H1 (cell line): ENCODE measurements at places on chromosomes 7 and 10. TPM values are rescaled to one million over a fixed set of nuclear protein-coding genes. Genes with fewer than 3 reads are reported as not detected.

CRHR2 gene
- 0.19 and 0.37 TPM in 2 replicates for total RNA-seq

SORCS1 gene
- 4.6 and 4.9 TPM in 2 replicates for total RNA-seq

ERVW-1 gene
- total RNA-seq: not detected in 2 replicates

NOS3 gene
- 4.4 and 4.7 TPM in 2 replicates for total RNA-seq

HYAL4 gene
- total RNA-seq: not detected in 2 replicates

FAM25G gene
- not detected in 2 replicates for total RNA-seq

PRKG1 gene
- total RNA-seq: 15.2 and 16.0 TPM in 2 replicates

ZYX gene
- total RNA-seq: 159 and 174 TPM in 2 replicates

TNRC18 gene
- 8.6 and 9.9 TPM in 2 replicates for total RNA-seq

SUMF2 gene
- 59.2 and 61.9 TPM in 2 replicates for total RNA-seq

TUBAL3 gene
- total RNA-seq: not detected in 2 replicates

- no peaks in the 10 kb centered on the region for H3K4me1 ChIP-seq
- H3K36me3 ChIP-seq: no peaks in the 10 kb centered on the region
- no peak overlapping the region for H3K27ac ChIP-seq
Observed at GRCh38 chr7:84783141-84783778, 403.6 kb downstream of the SEMA3D start.

GRCh38 chr10:70324339-70324861 lies 40.6 kb upstream of the NPFFR1 start:
- H3K36me3 ChIP-seq: no peaks in the 10 kb centered on the region
- no peak overlapping the region for H3K4me3 ChIP-seq
- H3K27ac ChIP-seq: no peak overlapping the region
- no peaks in the 10 kb centered on the region for H3K27me3 ChIP-seq
- H3K4me1 ChIP-seq: peaks cover 17% of the 10 kb centered on the region

DNA sequence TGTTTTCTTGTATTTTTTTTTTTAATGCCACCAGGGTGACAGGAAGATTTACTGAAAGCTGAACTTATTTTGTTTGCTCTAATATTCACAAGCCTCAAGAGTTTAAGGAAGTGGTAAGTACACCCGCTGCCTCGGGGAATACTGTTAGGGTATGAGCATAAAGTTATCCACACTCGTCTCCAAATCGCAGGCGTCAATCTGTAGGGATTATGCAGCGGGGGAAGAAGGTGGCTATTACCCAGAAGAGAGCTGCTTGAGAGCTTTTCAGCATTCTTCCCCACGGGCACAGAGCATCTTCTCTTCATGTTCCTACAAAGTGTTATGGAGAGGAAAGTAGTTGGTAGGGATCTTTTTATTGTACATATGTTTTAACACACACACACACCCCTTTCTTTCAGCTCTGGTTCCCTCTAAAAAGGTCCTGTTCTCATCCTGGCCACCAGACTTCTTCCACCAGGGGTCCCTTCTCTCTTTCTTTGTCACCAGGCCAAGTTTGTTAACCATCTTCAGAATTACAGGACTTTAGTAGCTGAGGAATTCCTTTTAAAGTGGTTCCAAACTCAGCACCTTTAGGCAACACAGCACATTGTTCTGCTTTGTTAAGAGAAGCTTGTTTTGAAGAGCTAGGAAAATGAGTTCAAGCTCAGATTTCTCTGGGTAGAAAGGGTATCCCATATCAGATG lies 411.6 kb upstream of the GALNT17 start:
- no peak overlapping the region for H3K27ac ChIP-seq
- no peak overlapping the region for H3K4me3 ChIP-seq
- H3K36me3 ChIP-seq: no peaks in the 10 kb centered on the region; the same call in 1 of the 2 replicates

DNA sequence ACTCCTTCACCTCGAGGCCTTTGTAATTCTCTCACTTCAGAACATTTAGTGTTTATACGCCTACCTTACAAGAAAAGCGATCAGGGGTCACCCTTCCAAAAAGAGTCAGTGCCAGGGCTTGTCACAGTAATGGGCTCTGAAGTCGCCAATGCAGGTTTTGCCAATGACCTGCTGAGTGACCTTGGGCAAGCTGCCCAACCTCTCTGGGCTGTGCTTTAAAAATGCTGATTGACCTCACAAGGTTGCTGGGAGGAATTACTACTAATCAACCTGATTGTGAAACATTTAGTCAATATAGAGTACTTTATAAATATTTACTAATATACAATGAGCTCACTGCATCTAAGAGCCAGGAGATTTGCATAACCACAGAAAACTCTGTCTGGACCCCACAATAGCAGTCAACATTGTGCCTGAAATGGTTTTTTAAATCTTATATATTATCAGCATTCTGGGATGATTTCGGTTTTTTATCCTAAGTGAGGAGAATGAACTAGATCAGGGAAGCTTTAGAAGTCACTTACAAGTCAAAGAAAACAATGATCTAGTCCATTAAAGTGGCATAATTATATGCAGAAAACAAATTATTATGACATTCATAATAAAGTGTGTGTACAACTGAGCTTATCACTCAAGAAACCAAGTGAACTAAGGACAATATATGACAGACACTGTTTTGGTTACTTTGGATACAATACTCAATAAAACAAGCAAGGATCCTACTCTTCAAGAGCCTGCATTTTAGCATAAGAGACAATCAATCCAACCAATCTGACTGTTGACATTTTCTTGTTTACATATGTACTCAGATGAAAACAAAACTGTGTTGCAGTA lies 290.5 kb downstream of the SORCS1 start:
- no peak for DNase-seq
- no peaks in the 10 kb centered on the region for H3K27me3 ChIP-seq
- no peak overlapping the region for H3K4me3 ChIP-seq
- no peaks in the 10 kb centered on the region for H3K4me1 ChIP-seq
- no peaks in the 10 kb centered on the region for H3K36me3 ChIP-seq

DNA sequence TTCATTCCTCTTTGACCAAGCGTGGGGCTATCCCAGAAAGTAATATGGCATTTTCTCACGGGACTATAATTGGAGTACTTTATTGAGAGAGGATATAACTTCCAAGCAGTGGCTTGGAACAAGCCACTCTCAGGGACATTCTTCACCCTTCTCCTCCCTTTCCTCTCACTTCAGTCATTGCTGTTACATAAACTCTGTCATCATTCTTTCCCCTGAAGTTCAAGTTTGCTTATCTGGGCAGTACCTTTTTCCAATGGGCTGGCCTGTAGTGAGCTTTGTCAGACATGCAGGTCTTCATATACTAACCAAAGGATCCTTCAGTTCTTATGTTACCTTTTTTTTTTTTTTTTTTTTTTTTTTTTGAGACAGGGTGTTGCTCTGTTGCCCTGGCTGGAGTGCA lies 58.7 kb upstream of the KMT2E start:
- H3K36me3 ChIP-seq: no peaks in the 10 kb centered on the region
- H3K27me3 ChIP-seq: no peaks in the 10 kb centered on the region
- no peak overlapping the region for H3K27ac ChIP-seq
- H3K4me3 ChIP-seq: no peak overlapping the region
- no peaks in the 10 kb centered on the region for H3K4me1 ChIP-seq

DNA sequence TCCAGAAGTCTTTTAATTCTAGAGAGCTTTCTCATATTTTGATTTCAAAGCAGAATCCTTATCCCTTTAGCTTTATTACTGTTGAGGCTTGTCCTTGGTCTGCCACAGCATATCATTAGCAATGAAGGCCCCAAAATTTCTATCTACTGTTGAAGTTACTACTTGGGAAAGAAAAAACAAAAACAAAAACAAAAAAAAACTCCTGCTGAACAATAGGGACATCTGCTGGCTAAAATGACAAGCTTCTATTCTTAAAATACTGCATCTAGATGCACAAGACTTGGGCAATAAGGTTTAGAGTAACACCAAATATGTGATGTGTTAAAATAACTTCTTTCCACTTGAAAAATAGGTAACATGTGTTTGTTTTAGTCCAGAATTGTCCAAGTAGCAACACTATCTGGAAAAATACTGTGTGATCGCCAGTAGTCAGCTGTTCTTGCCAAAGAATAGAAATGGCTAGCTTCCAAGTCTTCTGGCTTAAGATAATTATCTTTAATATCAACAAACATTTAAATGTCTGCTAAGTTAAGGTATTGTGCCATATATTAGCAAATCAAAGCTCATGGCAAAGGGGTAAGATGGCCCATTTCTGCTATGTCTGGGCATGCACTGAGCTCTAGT lies 3.8 kb upstream of the DMTF1 start:
- H3K27ac ChIP-seq: no peak overlapping the region
- H3K4me1 ChIP-seq: no peaks in the 10 kb centered on the region; the same call in 1 of the 2 replicates
- no peaks in the 10 kb centered on the region for H3K36me3 ChIP-seq
- H3K27me3 ChIP-seq: no peaks in the 10 kb centered on the region
- H3K4me3 ChIP-seq: no peak overlapping the region

DNA sequence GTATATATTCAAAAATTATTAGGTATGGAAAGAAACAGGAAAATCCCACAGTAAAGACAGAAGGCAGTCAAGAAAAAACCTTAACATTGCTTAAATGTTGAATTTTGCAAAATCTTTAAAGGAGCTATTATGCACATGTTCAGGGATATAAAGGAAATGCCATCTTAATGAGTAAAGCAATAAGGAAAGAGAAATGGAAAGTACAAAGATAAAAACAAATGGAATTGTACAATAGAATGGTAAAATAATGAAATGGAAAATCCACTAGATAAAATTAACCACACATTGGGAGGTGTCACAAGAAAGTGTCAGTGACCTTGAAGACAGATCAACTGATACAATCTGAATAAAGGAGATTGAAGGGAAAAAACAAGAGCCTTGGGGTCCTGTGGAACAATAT lies 82.0 kb downstream of the KIF20B start:
- H3K4me1 ChIP-seq: no peaks in the 10 kb centered on the region
- no peaks in the 10 kb centered on the region for H3K27me3 ChIP-seq
- DNase-seq: no peak
- H3K36me3 ChIP-seq: no peaks in the 10 kb centered on the region; the same call in 1 of the 2 replicates

DNA sequence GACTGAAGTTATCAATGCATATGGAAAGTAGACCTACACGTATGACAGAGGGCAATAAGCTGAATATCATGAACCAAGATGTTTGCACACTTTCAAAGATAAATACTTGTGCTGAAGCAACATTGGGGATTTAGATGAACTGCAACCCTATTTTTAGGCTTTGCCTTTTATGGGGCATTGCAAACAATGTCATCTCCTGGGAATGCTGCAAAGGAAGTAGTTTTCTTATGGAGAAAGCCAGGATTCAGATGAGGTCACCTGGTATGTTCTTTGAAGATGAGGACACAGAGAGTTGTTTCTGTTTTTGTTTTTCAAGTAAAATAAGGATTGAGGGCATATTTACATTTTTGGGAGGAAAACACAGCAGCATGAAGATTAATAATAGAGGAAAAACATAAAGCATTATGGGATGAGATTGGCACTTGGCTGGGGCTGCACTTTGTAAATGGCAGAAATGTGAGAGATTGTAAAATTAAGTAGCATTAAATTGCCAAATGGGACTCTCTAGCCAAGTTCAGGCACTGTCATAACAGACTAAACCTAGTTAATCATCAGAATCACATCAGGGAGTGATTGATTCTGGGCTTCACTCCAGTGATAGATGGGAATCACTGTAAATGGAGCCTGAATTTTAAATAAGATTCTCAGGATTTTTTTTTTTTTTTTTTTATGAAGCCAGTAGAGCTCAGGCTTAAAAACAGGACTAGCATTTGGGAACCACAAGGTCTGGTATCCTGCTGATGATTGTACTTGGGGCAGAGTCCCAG lies 63.1 kb downstream of the MALRD1 start:
- H3K36me3 ChIP-seq: no peaks in the 10 kb centered on the region
- no peak overlapping the region for H3K27ac ChIP-seq
- no peaks in the 10 kb centered on the region for H3K27me3 ChIP-seq
- H3K4me3 ChIP-seq: no peak overlapping the region
- no peaks in the 10 kb centered on the region for H3K4me1 ChIP-seq

DNA sequence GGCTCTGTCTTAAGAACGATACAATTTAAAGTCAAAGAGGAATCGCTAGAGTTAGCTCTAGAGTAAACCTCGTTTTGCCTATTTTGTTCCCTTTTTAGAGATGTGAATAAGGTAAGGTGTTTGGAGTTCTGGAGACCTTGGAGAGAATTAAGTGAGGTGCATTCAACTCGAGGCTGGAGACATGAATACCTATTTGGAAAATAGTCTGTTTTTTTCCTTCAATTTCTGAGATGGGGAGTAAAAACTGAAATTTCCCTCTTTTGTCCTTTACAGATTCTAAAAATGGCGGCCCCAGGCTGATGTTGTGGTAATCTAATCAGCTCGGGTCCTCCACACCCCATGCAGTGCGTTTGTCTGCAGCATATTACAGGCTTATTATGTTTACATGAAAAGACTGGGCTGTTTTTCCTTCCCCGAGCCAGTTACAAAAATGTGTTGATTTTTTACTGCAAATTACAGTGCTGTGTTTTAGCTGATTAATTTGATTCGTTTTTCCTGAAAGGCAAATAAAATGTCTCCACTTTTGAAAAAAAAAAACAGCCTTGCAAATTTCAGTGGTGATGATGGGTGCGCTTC lies 1.5 kb downstream of the KMT2E start:
- peaks cover 1% of the 10 kb centered on the region; the same call in 1 of the 2 replicates for H3K36me3 ChIP-seq
- DNase-seq: no peak
- peak overlapping the region; percentile 79 for H3K27ac ChIP-seq
- H3K4me3 ChIP-seq: peak overlapping the region; percentile 89
- H3K4me1 ChIP-seq: peaks cover 5% of the 10 kb centered on the region; the same call in 1 of the 2 replicates
- H3K27me3 ChIP-seq: no peaks in the 10 kb centered on the region

DNA sequence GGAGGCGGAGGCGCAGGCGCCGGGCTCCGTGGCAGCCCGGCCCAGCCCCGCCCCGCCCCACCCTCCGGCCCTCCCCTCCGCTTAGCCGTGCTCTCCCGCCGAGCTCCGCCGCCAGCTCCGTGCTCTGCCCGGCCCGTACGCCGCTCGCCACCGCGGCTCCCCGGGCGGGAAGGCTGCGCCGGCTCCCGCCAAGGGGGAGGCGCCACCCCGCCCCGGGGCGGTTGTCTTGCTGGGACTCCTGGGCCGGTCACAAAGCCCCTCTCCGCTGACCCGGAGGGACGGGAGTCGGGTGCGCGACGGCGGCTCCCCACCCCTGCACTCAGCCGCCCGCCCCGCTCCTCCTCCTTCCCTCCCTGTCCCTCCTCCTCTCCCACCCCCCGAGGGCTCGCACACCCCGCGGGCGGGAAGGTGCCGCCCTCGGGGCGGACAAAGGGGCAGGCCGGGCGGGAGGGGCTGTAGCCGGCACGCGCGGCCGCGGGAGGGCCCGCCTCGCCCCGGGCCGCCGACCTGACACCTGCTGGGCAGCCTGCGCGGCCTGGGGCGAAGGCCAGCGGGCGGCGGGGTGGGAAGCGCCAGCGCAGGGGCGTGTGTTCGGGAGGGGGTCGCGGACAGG lies 11.5 kb upstream of the SP8 start:
- peaks cover 27% of the 10 kb centered on the region for H3K4me1 ChIP-seq
- H3K27ac ChIP-seq: peak overlapping the region; percentile 23; the same call in 1 of the 2 replicates
- H3K4me3 ChIP-seq: peak overlapping the region; percentile 47
- DNase-seq: peak; percentile 82

- DNase-seq: peak; percentile 25
- H3K4me1 ChIP-seq: no peaks in the 10 kb centered on the region
- no peaks in the 10 kb centered on the region for H3K36me3 ChIP-seq
- H3K27me3 ChIP-seq: no peaks in the 10 kb centered on the region
Observed at GRCh38 chr10:23918839-23919238, 290.1 kb upstream of the KIAA1217 start.

- no peak overlapping the region for H3K27ac ChIP-seq
- DNase-seq: no peak
- no peaks in the 10 kb centered on the region for H3K27me3 ChIP-seq
- no peak overlapping the region for H3K4me3 ChIP-seq
- H3K36me3 ChIP-seq: peaks cover 4% of the 10 kb centered on the region; the same call in 1 of the 2 replicates
- no peaks in the 10 kb centered on the region for H3K4me1 ChIP-seq
Observed at GRCh38 chr7:140902303-140902953, 22.3 kb downstream of the BRAF start.
